ENCODE measurements at places on chromosomes 7 and 10.

GRCh38 chr7:139627831-139628230, 104.3 kb downstream of the CLEC2L start:
- no peak for DNase-seq

- DNase-seq, result no peak
Observed at GRCh38 chr10:119090026-119090795, 9.6 kb upstream of the EIF3A start.

DNA sequence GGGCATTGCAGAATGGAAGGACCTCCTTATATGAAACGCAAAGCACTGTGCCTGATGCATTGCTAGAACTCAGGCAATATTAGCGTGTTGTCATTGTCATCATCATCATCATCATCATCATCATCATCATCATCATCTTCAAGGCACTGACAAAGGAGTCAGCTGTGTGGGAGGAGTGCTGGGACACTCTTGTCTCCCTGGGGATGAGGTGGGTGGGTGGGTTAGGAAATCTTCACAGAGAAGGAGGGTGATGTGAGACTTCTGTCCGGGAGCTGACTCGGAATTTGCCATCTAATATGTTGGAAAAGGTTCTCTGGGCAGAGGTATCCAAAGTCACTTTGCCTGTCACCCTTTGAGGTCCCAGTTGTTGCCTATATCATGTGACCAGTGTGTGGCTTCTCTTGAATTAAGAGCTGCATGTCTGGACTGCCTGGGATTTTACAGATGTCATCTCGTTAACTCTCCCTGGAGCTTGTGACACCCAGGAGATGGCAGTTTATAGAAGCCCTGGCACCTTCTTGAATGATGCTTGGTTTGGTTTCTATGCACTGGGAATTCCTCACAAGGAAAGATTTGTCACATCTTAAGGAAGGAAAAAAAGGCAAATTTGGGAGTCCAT, 7.1 kb downstream of the HTRA1 start:
- DNase-seq, result no peak

GRCh38 chr7:154438571-154439367, 386.6 kb downstream of the DPP6 start:
- no peak for DNase-seq

DNA sequence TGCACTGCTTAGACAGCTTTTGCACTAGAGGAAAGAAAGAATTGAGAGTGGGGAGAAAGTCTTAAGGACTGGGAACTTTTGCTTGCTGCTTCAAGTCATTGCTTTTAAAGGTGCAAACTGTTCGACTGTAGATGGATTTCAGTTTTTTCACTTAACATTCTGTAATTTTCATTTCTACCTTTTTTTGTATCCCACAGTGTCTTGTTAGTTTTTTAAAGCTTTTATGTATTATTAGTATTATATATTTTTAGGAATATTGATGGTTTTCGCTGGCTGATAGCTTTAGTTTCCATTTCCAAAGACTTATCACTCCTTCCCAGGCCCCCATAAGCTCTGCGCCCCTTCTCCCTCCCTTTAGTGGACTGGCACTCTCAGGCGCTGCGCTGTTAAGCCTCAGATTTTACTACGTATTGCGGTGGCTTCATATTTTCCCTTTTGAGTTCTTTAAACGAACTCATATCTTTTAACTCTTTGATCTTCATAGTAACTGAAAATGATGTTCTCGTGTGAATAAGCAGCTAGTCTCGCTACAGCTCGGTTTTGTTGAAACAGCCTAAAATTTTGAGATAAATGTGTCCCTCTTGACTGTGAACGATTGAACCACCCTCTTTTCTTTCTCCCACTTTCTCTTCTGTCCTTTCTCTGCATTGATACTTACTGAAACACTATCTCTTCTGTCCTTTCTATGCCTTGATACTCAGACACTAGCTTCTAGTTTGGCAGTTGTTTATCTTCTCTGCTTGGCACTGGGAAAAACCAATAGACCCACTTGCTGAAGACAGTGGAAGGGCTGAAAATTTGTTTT, 2.5 kb upstream of the ETV1 start:
- DNase-seq, result no peak

- DNase-seq, result no peak
Observed at GRCh38 chr10:102435133-102435497, 2.7 kb upstream of the CUEDC2 start.

DNA sequence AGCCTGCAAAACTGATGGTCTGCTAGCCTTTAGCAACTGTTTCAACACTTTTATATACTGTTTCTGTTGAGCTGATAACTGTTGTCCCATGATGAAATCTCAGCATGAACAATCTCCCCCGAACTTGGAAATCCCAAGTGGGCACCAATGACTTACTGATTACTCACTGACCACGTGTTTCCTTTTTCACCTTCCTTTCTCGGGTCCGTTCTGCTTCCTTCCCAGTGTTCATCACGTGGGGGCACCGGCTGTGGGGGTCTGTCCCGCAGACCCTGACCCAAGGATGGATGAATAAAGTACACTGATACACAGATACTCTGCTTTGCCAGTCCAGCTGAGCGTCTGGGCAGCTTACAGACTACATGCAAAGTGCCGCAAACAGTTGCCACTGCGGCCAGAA, 39.0 kb upstream of the RASGEF1A start:
- no peak for DNase-seq

GRCh38 chr10:61067671-61068336, 123.8 kb upstream of the RHOBTB1 start:
- DNase-seq, result no peak

GRCh38 chr7:27375958-27376357, 133.4 kb downstream of the EVX1 start:
- DNase-seq, result no peak

- no peak for DNase-seq
Observed at GRCh38 chr10:33095867-33096815, 138.1 kb upstream of the ITGB1 start.

GRCh38 chr10:96921655-96922054, 89.6 kb downstream of the LCOR start:
- DNase-seq, result no peak

DNA sequence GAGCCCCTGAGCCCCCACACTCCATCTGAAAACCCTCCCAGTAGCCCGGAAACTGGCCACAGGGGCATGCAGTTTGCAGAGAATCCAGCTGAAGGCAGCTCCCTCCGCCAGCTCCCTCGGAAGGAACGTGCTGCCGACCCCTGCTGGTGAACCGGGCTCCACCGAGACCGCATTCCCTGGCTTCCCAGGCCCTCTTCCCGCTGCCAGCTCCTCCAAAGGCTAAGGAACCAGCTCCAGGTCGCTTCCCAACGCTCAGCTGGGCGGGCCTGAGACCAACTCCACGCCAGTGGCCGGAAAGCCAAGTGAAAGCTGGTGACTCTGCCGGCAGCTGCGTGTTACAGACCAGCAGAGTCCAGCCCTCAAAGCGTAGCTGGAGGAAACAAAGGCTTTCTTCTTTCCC, 35.8 kb downstream of the GPER1 start:
- DNase-seq, result no peak

DNA sequence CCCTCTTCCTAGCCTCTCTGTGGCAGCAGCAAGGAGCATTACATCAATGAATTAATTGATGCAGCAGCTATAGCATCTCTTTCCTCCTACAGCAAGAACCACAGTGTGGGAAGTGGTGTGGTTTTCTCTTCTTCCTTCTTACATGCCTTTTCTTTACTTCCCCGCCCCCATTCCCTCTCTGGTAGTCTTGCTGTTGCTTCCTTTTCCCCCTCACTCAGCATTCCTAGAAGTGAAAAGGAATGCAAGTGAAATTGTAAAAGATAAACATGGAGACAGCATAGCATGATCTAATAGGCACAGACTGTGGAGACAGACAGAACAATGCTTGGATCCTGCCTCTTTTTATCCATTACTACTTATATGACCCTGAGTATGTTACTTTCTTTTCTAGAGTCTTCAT, 370.5 kb upstream of the BMPER start:
- no peak for DNase-seq

DNA sequence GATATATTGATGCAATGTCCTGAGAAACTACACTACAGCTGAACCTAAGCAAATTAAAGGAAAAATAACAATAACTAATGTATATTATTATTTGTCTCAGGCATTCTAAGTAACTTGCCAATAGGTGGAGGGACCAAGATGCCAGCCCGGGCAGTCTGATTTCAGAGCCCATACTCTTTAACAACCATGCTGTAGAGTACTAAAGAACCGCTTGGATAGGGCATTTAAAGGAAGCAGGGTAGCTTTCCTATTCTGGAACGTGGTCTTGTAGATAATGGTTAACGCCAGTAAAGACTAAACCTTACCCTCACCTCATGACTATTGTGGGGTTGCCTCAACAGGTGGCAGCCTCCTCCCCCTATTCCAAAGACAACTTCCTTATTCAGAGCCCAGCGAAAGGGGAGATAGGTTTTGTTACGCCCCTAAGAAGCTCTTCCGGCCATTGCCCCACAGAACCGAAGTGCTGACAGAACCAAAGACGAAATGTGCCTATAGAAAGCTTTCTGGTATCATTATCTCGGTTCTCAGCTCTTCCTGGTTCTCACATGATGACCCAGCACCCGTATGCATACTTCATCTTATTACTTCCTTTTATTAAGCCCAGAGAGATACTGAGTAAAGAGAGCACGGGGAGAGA, 707 bp upstream of the C1GALT1 start:
- DNase-seq, result no peak

DNA sequence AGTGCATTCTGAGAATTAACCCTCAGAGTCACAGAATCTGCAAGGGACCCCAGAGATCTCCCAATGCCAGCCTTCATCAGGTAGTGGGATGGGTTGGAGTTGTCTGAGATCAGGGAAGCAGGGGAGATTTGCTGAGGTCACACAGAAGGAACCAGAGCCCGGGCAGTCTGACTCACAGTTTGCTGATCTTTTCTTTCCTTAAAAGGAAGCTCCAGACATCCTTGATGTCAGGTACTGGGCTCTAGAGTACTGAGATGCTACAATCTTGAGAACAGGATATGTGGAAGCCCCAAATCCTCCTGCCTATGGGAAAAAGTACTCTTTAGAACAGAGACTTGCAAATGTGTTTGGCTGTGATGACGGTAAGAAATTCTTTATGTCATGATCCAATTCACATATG, 706 bp downstream of the TBATA start:
- no peak for DNase-seq

DNA sequence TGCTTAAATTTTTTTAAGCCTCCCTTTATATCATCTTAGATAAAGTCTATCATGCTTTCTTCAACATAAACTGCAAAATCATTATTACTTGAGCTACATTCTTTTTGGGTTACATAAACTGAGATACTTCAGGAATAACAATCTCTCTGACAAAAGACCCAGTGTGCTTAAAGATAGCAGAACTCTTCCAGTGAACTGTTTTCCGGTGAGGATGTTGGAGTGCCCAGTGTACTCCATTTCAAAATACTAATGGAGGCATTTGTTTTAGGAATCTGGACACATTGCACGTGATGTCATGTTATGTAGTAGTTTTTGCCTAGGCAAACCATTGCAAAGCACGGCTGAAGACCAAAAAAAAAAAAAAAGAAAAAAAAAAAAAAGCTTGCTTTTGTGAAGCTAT, 388.2 kb upstream of the CELF2 start:
- no peak for DNase-seq

DNA sequence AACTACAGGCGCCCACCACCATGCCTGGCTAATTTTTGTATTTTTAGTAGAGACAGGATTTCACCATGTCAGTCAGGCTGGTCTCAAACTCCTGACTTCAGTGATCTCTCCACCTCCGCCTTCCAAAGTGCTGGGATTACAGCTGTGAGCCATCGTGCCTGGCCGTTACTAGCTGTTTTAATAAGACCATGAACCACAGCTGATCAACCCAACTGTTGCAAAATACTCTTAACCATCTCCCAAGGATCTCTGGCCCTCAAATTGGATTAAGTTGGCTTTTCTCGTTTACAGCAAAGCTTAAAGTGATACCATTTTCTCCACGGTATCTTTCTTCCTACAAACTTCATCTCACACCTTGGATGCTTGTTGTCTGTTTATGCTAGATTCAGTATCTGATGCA, 18.3 kb downstream of the ZFAND2A start:
- DNase-seq, result no peak

GRCh38 chr7:95960706-95961244, 188.4 kb downstream of the DYNC1I1 start:
- no peak for DNase-seq

- no peak for DNase-seq
Observed at GRCh38 chr10:111835574-111835973, 348.0 kb downstream of the GPAM start.

DNA sequence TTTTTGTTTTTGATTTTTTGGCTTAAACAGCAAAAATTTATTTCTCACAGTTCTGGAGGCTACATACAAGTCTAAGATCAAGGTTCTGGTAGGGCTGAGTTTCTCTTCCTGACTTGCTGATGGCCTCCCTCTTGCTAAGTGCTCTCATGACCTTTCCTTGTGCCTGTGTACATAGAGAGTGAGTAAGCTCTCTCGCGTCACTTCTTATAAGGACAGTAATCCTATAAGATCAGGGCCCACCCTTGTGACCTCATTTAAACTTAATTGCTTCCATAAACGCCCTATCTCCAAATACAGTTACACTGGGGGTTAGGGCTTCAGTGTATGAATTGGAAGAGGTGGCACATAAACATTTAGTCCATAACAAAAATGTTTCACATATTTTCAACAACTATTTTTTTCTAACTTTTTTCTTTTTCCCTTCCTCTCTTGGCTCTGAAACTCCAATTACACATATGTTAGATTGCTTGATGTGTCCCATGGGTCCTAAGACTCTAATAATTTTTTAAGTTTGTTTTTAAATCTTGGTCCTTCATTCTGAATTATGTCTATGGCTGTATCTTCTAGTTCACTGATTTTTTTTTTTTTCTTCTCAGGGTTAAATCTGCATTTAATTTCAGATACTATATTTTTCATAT, 149.8 kb downstream of the HBP1 start:
- no peak for DNase-seq

DNA sequence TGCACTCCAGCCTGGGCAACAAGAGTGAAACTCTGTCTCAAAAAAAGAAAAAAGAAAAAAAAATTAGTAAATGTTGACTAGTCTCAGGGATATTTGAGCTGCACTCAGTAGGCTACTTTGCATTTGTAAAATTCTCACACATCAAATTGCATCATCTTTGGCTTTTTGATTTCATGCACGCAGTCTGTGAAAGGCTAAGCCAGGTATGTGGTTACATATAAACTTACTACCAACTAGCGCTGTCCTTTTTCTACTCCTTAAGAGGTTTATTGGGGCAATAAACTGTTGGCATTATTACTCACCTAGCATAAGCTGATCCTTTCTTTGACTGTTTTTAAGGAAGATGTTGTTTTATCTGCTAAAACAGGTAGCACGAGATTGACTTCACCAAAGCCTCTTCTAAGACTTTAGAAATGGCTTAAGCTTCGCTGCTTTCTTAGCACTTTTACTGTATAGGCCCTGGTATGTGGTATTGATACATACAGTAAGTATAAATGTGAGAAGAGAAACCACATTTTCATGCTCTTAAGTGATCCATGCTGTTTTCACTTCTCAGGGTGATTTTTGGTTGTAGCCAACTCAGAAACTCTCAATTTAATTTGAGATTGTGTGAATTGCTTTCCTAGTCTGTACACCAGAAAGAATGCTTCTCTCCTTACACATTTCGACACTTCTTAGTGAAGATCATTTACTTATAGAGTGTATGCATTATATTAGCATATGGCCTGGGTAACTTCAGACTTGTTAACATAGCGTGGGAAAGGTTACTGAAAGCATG, 323.9 kb downstream of the AUTS2 start:
- DNase-seq, result no peak
